Pancreas (tissue), 10 donors: ENCODE measurements at places on chromosomes 7 and 10. TPM values are rescaled to one million over a fixed set of nuclear protein-coding genes. Genes with fewer than 3 reads are reported as not detected.

- DNase-seq: no peak
Observed at GRCh38 chr10:25036381-25036780, 20.0 kb downstream of the THNSL1 start.

DNA sequence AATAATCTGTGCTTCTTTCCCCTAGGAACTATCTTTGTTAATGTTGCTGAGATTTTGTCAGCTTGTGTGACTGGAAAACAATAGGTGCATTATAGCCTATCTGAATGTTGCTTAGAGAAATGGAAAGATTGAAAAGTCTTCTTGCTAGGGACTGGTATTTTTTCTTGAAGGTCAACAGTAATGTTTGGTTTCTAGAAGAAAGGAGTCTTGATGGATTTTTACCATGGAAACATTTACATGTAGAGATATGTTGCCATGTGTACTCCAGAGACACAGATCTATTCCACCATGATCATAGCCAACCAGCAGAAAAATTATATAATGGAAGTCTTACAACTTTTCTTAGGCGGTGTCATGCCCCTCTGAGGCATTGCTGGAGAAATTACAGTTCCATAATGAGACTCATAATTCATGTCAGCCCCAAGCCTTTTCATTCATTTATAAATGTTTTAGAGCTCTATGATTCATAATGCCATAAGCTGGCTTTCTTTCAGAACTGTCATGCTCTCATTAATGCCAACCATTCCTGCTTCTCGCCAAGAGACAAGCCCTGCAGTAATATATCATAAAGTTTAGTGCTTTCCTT lies 175.1 kb upstream of the PTPRZ1 start:
- DNase-seq: no peak

- no peak for DNase-seq
Observed at GRCh38 chr7:28112012-28112411, 68.6 kb downstream of the JAZF1 start.

- no peak for DNase-seq
Observed at GRCh38 chr7:8831376-8831775, 398.0 kb downstream of the NXPH1 start.

GRCh38 chr7:10463701-10464100 lies 510.0 kb upstream of the PHF14 start:
- no peak for DNase-seq

Gene NPSR1
- polyA plus RNA-seq: not detected

- DNase-seq: no peak
Observed at GRCh38 chr10:48740015-48740707, 55.5 kb downstream of the WDFY4 start.

Gene RPEL1
- not detected for polyA plus RNA-seq

- DNase-seq: no peak
Observed at GRCh38 chr10:8254350-8254749, 199.9 kb downstream of the GATA3 start.

- DNase-seq: no peak
Observed at GRCh38 chr10:76352300-76352699, 920.9 kb downstream of the LRMDA start.

GRCh38 chr7:79984210-79984609 lies 150.4 kb upstream of the GNAI1 start:
- DNase-seq: no peak

DNA sequence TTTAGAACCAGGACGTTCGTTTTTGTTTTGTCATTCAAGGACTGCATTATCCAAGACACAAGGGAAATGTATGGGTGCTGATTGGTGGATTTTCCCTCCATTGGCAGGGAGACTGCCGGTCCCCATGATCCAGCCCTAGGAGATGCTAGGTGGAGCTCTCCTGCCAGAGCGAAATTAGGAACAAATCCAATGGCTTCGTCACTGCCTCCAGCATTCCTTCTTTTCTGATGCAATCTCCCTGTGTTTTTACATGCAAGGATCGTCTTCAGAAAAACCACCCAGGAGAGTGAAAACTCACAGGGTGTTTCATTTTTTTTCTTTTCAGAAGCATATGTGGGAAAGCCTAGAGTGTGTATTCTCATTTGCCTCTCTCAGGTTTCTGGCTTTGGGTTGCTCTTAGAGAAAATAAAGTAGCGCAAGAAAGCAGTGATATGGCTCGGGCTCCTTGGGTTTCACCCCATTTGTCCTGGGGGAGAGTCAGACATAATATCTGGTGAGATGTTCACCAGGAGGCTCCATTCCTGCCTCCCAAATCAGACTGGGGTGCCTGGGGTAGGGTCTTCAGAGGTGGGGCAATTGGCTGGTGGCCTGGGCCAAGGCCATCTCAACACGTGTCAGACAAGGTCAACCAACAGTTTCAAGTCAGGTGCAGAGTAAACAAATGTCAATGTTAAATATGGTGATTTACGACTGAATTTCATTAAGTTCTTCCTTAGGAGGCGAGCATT lies 450.9 kb upstream of the MKI67 start:
- DNase-seq: no peak

GRCh38 chr7:114928060-114928459 lies 6.2 kb downstream of the MDFIC start:
- DNase-seq: no peak

DNA sequence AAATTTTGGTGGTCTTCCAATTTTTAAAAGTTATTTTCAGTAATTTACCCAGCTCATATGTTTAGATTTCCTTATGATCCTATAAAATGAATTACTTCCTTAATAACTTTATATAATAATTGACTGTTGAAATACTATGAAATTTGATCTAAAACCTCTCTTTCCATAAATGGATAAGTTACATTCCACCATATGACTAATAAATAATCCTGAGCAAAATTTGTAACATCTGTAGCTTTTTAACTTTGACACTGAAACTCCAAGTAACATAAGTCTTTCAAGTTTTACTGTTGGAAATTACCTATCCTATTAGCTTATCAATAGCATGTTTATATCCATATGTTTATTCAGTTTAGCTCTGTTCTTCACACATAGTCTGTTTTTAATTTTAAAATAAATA lies 85.3 kb downstream of the HECTD2 start:
- DNase-seq: no peak

GRCh38 chr7:139046143-139046542 lies 10.3 kb upstream of the ZC3HAV1L start:
- no peak for DNase-seq

- no peak for DNase-seq
Observed at GRCh38 chr10:32031920-32032319, 24.3 kb downstream of the KIF5B start.

Gene IL15RA
- polyA plus RNA-seq: 10.0 TPM

Gene NKX2-3
- polyA plus RNA-seq: 6.2 TPM

Gene OR2A25
- 0.12 TPM for polyA plus RNA-seq

Gene PRR15
- 1.8 TPM for polyA plus RNA-seq

DNA sequence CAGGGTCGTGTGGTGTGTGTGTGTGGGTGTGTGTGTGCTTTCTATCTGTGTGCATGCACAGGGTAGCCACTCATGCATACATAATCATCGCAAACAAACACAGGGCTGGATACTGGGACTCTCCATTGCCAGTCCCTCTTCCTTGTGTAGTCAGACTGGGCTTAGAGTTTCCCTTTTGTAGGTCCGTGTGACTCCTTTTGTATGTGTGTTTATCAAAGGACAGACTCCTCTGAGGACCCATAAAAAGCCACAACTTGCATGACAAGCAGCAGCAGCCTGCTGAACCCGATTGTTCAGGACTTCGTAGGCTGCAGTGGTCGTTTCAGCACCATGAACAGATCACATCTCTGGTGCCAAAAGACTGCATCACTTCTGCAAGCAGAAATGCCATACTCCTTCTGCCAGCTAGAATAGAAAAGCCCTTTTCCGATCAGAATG lies 895 bp downstream of the VSTM2A start:
- no peak for DNase-seq

DNA sequence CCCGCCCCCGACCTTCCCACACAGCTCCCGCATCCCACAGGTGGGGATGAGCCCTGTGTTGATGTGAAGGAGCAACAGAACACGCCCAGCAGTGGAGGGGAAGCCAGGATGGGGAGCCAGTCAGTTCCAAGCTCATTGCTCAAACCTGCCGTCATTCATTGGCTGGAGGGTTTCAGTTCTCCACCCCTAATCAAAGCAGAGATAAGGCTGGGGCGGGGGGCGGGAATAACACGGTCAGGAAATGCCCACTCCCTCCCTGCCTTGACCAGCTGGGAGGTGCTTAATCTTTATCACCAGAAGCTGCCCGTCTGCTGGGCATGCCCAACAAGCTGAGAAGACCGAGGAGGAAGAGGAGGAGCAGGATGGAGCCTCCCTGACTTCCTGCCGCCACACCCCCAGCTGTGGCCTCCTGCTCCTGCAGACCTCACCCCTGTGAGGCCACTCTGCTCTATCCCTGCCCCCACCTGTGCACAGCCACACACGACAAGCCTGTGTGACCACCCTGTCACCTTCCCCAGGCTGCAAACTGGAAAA lies 265.1 kb downstream of the ZEB1 start:
- no peak for DNase-seq

DNA sequence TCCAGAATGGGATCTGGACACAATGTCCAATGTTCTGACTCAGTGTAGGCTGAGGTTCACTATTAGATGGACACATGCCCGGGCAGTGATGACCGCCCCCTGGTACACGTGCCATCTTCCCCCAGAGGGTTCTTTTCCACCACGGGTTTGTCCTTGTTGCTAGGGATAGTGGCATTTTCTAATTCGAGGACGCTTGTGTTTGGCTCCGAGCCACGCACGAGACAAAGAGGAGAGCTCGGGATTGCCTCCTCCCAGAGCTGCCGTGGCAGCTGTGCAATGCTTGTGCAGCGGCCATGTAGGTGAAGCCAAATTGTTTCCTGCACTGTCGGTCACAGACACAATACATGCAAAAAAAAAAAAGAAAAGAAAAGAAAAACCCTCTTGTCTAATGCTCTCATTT lies 207.5 kb downstream of the PAXIP1 start:
- no peak for DNase-seq

Gene ITIH5
- polyA plus RNA-seq: 4.4 TPM

GRCh38 chr10:102523250-102524029 lies 19.7 kb downstream of the SUFU start:
- no peak for DNase-seq

GRCh38 chr10:87559392-87559791 lies 54.7 kb downstream of the MINPP1 start:
- no peak for DNase-seq

Gene CUX1
- 21.3 TPM for polyA plus RNA-seq

GRCh38 chr10:113041841-113042750 lies 92.0 kb downstream of the TCF7L2 start:
- DNase-seq: no peak

- DNase-seq: no peak
Observed at GRCh38 chr7:32347244-32347828, 142.8 kb downstream of the LSM5 start.

DNA sequence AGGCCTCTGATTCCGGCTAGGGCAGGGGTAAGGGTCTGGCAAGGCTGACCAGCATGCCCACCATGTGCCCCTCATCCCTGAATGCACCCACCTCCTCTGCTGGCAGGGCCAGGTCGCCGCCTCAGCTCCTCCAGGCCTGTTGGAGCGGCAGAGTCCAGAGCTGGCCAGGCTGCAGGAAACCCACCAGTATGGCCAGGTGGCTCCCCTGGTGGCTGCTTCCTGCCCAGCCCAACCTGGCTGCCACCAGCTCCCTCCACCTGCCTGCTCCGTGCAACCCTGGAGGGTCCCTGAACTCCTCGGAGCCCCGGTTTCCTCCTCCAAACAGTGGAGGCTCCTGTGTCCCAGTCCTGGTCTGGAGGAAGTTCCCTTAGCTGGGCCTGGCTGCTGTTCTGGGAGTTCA lies 39.6 kb downstream of the MICALL2 start:
- no peak for DNase-seq

GRCh38 chr10:31687663-31688482 lies 240.8 kb downstream of the ARHGAP12 start:
- DNase-seq: no peak

Gene HMX3
- 0.07 TPM for polyA plus RNA-seq

DNA sequence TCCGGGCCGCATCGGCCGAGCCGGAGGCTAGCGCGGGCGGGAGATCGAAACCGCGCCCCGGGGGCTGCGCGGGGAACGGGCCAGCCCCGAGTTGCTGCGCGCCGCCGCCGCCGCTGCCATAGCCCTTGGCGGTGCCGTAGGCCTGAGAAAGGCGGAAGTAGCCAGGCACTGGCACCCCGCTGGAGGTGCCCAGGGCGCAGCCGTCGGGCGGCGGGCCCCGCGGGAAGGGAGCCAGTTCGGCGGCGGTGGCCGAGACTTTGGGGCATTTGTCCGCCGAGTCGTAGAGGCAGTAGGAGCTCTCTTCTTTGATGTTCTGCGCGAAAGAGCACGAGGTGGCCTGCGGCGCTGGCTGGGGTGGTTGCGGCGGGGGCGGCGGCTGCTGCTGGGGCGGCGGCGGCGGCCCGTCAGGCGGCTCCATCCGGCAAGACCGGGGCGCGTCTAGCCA lies 587 bp downstream of the HOXA10 start:
- DNase-seq: peak; percentile 29

- DNase-seq: peak; percentile 15
Observed at GRCh38 chr10:114173603-114173920, 441 bp downstream of the CCDC186 start.

Gene DKK1
- 0.52 TPM for polyA plus RNA-seq

DNA sequence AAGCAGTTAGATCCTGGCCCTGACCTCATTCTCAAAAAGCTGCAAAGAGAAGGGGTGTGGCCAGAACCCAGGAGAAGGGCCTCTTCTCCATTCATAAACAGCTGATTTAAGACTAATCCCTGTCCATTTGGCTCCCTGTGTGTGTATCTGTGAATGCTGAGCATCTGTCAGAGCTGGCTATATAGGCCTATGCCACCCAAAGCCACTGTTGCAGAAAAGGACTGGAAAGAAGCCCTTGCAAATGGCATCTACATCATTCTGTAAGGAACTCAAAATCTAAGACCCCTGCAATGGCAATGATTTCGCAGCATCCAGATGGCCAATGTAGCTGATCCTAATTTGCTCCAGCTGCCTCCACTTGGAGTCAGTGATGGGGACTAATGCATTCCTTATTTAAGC lies 384.5 kb downstream of the KCNMA1 start:
- no peak for DNase-seq

DNA sequence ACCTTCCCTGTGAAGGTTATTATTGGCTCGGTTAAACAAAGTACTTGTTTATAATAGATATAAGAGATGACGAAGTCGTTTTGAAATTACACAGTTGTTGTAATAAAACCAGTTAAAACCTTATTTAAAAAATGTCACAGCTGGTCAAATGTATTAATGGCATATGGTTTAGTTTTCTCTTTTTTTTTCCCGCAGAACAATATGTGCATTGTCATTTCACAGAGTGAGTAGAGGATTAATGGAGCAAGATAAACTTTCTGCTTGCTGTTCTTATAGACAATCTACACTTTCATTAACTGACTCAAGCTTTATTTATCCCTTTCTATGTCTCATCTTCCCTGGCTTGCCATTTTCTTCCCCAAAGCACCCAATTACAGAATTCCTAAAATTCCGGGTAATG lies 404.3 kb upstream of the NPVF start:
- no peak for DNase-seq
